ENCODE measurements at places on chromosomes 2 and 18. TPM values are rescaled to one million over a fixed set of nuclear protein-coding genes. Genes with fewer than 3 reads are reported as not detected.

GAREM2 gene
- total RNA-seq: 2.5 TPM

ALPP gene
- total RNA-seq: not detected

- no peak for DNase-seq
- peaks cover 46% of the 10 kb centered on the region for H3K4me1 ChIP-seq
- H3K36me3 ChIP-seq: no peaks in the 10 kb centered on the region
- no peaks in the 10 kb centered on the region for H3K27me3 ChIP-seq
These were observed 34.6 kb upstream of the WDR75 start for GRCh38 chr2:189406586-189407233.

- H3K4me3 ChIP-seq: peak within 1 kb of the TSS; percentile 30
- H3K27ac ChIP-seq: no peak within 1 kb of the TSS
- no peaks in the 10 kb centered on the region for H3K4me1 ChIP-seq
- peak; percentile 87 for DNase-seq
- H3K36me3 ChIP-seq: no peaks in the 10 kb centered on the region
- H3K27me3 ChIP-seq: no peaks in the 10 kb centered on the region
These were observed at the start of gene SLC11A1 for GRCh38 chr2:218381916-218382366. TSS of gene SLC11A1 (plus strand) at chr2:218382273. CDS start at chr2:218382369, 96 bp downstream.
